A549 treated with Mapracorat at 1 μM for 4 hours (cell line): ENCODE measurements at places on chromosomes 13 and 19. TPM values are rescaled to one million over a fixed set of nuclear protein-coding genes. Genes with fewer than 3 reads are reported as not detected.

The OVOL3 gene
- total RNA-seq: 0.29 to 0.78 TPM (median 0.41 TPM) in 4 of 5 replicates, not detected in the other

The BEST2 gene
- 1.5 to 2.3 TPM (median 1.8 TPM) in 5 replicates for total RNA-seq

The ZNF101 gene
- 3.4 to 4.2 TPM (median 3.9 TPM) in 5 replicates for total RNA-seq

The ERICH6B gene
- total RNA-seq: not detected in 5 replicates

The GPC6 gene
- total RNA-seq: 3.4 to 6.4 TPM (median 5.4 TPM) in 5 replicates

The ENOX1 gene
- total RNA-seq: 1.2 to 1.4 TPM (median 1.3 TPM) in 5 replicates

The KIR3DL1 gene
- total RNA-seq: not detected in 5 replicates

The CACTIN gene
- 12.1 to 19.2 TPM (median 18.9 TPM) in 5 replicates for total RNA-seq

The PEAK3 gene
- total RNA-seq: 0.08 to 0.15 TPM (median 0.11 TPM) in 3 of 5 replicates, not detected in the others

The RAB4B gene
- 14.1 to 20.4 TPM (median 18.9 TPM) in 5 replicates for total RNA-seq

The ZNF570 gene
- total RNA-seq: 2.3 to 4.3 TPM (median 3.5 TPM) in 5 replicates

The FBXO17 gene
- 59.5 to 82.4 TPM (median 78.3 TPM) in 5 replicates for total RNA-seq
